ENCODE measurements at places on chromosomes 1 and 21.

DNA sequence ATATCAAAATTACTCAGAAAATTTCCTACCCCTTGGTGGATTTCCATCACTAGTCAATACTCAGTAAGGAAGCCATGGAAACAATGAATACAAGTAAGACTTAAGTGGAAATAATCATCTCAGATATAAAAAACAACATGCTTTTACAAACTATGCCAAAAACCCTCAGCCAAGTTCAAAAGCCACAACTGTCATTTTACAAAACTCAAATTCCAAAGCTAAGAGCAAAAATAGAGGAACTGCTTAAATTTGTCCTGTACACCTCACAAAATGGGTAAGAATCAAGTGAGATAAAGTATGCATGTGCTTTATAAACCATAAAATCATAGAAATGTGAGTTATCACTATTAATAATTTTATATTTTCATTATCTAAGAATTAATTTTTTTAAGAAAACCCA, 9.6 kb downstream of the TMCO1 start:
- no peak for DNase-seq

DNA sequence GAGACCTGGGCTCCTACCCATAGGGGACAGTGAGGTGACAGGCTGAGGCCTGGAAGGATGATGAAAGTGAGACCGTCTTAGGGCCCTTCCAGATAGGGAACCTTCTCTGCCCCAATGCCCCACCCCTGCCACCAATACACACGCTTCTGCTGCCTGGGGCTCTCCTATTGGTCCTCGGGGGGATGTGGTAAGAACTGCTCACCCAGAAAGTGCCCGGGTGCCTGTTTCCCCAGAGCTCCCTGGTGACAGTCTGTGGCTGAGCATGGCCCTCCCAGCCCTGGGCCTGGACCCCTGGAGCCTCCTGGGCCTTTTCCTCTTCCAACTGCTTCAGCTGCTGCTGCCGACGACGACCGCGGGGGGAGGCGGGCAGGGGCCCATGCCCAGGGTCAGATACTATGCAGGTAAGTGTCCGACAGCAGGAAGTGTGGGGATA, 948 bp downstream of the SEMA4A start:
- no peak for DNase-seq

- no peak for DNase-seq
These were observed 74.9 kb downstream of the CCDC18 start for GRCh38 chr1:93255222-93256079.

DNA sequence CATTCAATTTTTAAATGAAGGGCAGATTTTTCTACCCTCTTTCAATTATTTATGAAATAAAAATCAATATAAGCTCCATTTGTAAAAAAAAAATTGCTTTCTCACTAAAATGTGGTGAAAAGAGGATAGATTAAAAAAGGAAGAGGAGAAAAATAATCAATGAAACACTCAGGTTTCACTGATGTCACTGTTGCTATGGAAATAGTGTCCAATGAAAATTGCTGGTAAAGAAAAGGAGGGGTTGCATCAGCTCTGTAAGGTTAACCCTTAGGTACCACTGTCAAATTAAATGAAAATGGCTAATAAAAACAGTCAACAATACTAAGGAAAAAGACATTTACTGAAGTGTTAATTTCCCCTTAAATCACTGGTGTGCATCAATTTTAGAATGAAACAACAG, 91.6 kb upstream of the TTC39A start:
- DNase-seq = no peak

- DNase-seq = no peak
These were observed 113.0 kb downstream of the TSEN15 start for GRCh38 chr1:184164536-184164935.

DNA sequence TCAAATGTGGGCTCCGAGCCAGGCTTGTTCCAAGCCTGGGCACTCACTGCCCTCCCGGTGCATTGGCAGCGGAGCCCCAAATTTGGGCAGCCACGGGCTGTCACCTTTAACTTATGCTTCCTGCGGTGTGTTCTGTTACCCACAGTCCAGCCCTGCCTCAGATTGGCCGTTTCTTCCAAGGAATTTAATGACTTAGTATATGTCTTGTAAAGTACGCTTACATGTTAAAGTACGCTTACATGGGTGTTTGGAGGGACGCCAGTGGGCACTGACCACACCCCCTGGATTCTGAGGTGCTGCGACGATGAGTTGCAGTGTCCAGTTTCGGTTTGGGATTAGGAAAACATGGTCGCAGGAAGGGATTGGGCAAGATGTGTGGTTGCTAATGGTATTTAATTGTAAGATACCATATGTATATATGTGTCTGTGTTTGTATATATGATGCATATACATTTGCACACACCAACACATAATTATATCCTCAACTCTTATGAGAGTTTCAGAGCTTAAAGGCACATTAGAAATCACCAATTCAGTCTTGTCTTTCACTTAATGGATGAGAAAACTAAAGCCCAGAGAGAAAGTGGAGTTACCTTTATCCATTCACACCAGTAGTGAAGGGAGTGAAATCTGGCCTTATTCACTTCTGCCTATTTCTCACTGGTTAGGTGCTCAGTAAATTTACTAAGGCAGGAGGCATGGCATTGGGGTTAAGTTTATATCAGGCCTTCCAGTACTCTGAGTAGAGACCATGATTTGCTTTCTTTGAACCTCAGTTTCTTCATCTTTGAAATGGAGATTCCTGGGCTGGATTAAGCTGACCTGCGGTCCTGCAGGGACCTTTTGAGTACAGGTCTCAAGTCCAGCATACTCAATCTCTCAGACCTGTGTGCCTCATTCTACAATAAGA, 1.0 kb downstream of the SMYD2 start:
- peak; percentile 44 for DNase-seq
